Colonic mucosa (tissue), 4 donors: ENCODE measurements at places on chromosomes 16 and 17. TPM values are rescaled to one million over a fixed set of nuclear protein-coding genes. Genes with fewer than 3 reads are reported as not detected.
A peak's percentile ranks its signal among the peaks of the same experiment; 100 is the strongest.

The CBFA2T3 gene
- 10.5 TPM for total RNA-seq

The USP43 gene
- total RNA-seq: 15.6 TPM

The FNDC8 gene
- not detected for total RNA-seq

The KCNAB3 gene
- total RNA-seq: 1.1 TPM

The PRSS22 gene
- total RNA-seq: 6.7 TPM

The WNK4 gene
- 54.6 TPM for total RNA-seq

The TP53TG3 gene
- total RNA-seq: not detected

GRCh38 chr17:11330826-11331225, 89.8 kb downstream of the SHISA6 start:
- no peak for DNase-seq

GRCh38 chr17:75553295-75554110, 28.0 kb downstream of the LLGL2 start:
- no peak for DNase-seq

DNA sequence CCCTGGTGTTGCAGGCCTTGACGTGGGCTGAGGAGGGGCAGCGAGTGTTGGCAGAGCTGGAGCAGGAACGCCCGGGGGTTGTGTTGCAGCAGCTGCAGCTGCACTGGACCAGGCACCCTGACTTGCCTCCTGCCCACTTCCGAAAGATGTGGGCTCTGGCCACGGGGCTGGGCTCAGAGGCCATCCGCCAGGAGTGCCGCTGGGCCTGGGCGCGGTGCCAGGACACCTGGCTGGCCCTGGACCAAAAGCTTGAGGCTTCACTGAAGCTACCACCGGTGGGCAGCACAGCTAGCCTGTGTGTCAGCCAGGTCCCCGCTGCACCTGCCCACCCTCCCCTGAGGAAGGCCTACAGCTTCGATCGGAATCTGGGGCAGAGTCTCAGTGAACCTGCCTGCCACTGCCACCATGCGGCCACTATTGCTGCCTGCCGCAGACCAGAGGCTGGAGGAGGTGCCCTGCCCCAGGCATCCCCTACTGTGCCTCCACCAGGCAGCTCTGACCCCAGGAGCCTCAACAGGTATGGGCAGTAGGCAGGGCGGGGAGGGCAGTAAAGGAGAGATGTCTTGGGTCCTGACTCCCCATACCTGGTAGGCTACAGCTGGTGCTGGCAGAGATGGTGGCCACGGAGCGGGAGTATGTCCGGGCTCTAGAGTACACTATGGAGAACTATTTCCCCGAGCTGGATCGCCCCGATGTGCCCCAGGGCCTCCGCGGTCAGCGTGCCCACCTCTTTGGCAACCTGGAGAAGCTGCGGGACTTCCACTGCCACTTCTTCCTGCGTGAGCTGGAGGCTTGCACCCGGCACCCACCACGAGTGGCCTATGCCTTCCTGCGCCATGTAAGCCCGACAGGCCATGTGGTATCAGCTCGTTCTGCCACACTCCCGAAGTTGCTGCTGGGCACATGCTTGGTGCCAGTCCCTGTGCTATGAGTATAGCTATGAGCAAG, 5.6 kb downstream of the PLEKHG4 start:
- peak; percentile 49 for DNase-seq

DNA sequence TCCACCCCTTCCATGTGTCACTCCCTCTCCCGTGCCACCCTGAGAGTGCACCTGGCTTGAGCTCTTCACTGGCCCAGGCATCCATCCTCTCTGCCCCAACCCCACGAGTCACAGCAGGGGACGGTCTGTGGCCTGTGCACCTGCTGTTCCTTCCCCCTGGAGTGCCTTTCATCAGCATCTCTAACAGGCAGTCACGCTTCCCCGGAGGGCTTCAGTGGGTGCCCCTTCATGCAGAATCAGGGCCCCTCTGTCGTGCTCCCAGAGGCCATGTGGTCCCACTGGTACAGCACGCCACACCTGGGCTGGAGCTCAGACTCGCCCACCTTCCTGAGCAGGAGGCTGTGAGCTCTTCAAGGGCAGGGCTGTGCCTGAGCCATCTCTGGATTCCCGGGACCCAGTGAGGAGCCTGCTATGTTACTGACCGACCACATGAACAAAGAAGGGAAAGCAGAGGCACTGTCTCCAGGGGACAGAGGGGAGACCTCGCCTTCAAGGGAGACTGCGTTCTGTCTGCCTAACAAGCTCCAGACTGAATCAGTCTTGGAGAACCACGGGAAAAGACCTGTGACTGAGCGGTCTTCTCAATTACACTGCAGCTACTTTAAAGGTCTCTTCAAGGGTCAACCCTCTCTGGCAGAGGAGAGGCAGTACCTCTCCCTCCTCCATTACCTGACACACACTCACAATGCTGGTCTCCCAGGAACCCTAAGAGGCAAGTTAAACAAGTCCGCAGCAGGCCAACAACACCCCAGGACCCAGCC, 78.8 kb upstream of the DOC2B start:
- peak; percentile 3 for DNase-seq

GRCh38 chr16:88505405-88506082, 52.5 kb downstream of the ZFPM1 start:
- peak; percentile 94 for DNase-seq

DNA sequence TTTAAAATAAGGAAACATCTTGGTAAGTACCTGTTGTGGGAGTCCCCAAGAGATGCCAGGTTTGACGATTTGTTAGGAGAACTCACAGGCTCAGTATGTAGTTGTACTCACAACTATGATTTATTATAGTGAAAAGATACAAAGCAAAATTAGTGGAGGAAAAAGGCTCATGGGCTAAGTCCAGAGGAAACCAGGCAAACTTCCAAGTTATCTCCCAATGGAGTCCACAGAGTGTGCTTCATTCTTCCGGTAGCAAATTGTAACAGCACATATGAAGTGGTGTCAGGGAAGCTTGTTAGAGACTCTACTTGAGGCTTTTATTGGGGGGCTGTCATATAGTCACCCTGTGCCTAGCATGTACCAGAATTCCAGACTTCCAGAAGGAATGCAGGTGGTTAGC, 2.3 kb downstream of the DDX19A start:
- DNase-seq: no peak

- no peak for DNase-seq
Observed at GRCh38 chr16:85573045-85573695, 40.0 kb upstream of the GSE1 start.

GRCh38 chr17:1703063-1703462, 7.1 kb downstream of the TLCD2 start:
- DNase-seq: no peak

DNA sequence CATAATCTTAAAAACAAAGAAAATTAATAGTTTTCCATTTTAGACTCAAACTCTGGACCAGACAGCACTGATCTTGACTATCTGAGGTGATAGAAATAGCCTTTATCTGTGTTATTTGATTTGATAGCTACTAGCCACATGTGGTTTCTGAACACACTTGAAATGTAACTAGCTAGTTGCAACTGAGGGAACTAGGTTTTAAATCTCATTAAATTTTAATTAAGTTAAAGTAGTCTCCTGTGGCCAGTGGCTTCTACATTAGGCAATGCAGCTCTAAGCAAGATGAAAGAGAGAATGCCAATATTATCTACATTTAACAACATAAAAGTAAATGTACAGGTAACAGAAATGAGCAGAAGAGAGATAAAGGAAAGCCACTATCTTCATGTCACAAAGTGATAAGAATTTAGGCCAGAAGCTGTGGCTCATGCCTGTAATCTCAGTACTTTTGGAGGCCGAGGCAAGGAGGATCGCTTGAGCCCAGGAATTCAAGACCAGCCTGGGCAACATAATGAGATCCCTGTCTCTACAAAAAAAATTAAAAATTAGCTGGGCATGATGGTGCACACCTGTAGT, 11.2 kb upstream of the SPN start:
- no peak for DNase-seq

DNA sequence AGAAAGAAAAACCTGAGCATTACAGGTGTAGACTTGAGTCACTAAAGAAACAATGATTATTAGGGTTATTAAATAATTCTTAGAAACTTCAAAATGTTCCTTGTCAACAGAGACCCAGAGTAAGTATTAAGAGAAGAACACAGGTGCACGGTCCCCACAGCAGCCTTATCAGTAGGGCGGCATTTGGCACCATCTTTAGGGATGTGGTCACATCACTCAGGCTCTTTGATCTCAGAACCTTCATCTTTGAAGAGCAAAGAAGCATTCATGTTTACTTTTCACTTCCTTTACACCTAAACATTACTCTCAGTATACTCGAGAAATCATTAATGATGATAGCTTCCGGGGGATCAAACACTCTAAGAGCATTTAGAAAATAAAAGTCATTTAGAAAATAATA, 928.7 kb downstream of the KCNJ2 start:
- DNase-seq: no peak

DNA sequence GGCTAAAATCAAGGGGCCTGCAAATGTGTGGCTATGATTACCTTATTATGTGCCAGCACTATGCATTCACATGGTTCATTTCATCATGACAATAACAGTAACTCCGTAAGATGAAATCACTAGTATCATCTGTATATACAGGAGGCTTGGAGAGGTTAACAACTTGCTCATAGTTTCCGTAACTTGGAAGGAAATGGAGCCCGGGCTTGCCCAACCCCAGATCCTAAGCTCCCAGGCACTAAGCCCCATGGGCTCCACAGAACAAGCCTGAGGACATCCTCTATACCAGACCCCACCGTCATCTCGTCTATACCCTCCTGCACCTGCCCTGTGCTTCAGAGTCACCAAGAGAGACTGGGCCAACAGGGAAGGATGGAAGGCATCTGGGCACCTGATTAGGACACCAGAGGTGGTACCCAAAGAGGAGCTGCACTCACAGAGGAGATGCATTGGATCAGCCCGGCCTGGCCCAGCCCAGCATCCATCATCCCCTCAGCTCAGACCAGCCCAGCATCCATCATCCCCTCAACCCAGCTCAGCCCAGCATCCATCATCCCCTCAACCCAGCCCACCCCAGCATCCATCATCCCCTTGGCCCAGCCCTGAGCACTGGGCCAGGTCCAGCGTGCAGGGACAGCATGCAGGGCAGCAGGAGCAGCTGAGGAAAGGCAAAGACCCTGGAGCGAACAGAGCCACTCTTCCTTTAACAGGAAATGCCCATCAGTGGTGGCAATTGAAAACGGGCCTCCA, 28.5 kb downstream of the NSMCE1 start:
- DNase-seq: no peak

DNA sequence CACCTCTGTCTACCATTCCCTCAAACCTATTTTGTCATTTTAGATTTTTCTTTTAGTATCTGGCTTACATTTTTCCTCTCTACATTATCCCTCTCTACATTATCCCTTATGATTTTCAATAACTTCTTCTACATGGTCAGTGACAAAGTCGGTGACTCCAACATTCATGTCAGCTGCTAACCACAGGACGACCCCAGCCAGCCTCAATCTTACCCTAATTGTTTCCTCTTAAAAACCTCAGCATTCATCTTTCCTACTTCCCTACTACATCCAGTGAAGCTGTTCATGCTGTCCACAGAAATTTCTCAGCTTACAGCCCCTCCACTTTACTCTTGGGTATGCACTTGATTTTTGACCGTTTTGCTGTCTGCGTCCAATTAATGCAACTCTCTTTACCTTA, 8.3 kb downstream of the MYH10 start:
- no peak for DNase-seq

GRCh38 chr17:73710095-73710592, 65.9 kb upstream of the SDK2 start:
- peak; percentile 82 for DNase-seq

GRCh38 chr16:69511651-69512050, 54.1 kb upstream of the NFAT5 start:
- DNase-seq: no peak

- DNase-seq: no peak
Observed at GRCh38 chr16:51222016-51222415, 70.9 kb upstream of the SALL1 start.

- DNase-seq: no peak
Observed at GRCh38 chr17:68941761-68942160, 13.4 kb downstream of the ABCA8 start.

DNA sequence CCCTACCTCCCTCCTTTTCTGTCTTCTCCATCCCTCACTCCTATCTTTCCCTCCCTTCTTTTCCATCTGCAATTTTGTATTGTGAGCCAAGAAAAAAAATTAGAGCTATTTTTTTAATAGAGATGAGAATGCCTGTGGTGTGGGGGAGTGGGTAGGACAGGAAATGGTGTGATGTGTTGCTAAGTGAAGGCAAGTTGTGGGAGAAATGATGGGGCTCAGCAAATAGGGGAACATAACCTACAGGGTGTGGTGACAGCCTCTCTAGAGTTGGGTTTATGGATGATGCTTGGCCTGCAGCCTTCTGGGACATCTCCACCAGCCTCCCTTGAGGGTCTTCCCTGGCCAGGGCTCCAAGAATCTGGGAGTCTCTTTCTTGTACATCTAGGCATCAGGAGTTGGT, 163.1 kb upstream of the CACNG3 start:
- DNase-seq: no peak

GRCh38 chr16:4378161-4378666, 6.6 kb downstream of the VASN start:
- DNase-seq: no peak

DNA sequence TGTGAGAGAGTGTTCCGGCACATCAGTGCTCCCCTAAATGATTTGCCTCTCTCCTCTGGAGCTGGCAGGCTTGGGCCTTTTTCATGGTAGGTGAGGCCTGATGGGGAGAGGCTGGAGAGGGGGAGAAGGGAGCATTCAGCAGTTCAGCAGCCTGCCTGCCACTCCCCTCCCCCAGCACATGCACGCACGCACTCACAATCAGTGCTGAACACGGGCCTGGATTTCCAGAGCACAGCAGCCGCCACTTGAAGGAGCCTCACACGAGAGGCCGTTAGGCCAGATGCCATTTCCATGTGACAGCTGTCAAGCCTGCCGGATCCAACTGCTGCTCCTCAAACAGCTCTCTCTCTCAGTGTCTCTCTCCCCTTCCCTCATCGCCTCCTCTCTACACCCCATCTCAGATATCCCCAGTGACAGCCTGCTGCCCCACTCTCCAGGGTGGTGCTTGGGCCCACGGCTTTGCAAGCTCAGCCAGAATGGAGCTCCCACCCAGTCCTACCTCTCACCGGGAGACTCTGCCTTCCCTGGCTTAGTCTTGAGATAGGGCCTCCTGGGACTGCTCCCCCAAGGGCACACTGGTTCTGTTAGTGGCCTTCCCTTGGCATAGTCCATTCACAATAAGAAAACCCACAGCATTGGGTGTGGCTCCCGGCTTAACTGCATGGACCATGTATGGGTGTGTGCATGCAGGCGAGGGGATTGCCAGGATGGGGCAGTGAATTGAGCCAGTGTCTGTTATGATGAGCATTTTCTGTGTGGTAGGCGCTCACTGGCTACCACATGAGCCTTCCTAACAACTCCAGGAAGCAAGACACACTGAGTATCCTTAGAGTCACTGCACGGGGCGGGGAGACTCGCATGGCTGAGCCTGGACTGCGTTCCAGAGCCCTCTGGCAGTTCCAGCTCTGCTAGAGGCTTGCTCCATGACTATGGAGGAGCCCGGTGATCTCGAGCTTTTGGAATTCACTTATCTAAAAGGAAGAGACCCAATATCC, 226.2 kb downstream of the CCDC182 start:
- no peak for DNase-seq

- DNase-seq: no peak
Observed at GRCh38 chr17:17567631-17568030, 23.9 kb downstream of the PEMT start.

DNA sequence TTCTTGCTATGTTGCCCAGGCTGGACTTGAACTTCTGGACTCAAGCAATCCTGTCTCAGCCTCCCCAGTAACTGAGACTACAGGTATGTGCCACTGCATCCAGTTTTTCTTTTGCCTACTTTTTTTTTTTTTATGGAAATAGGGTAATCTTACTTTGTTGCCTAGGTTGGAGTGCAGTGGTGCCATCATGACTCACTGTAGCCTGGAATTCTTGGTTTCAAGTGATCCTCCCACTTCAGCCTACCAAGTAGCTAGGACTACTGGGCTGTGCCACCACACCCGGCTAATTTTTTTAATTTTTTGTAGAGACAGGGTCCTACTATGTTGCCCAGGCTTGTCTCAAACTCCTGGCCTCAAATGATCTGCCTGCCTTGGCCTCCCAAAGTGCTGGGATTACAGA, 10.0 kb downstream of the LRRC36 start:
- no peak for DNase-seq
